ENCODE measurements at places on chromosomes 6 and 20. TPM values are rescaled to one million over a fixed set of nuclear protein-coding genes. Genes with fewer than 3 reads are reported as not detected.
A peak's percentile ranks its signal among the peaks of the same experiment; 100 is the strongest.

METTL24 gene
- total RNA-seq: 6.6 TPM

NR2E1 gene
- total RNA-seq: not detected

CENPQ gene
- total RNA-seq: 9.7 TPM

DNA sequence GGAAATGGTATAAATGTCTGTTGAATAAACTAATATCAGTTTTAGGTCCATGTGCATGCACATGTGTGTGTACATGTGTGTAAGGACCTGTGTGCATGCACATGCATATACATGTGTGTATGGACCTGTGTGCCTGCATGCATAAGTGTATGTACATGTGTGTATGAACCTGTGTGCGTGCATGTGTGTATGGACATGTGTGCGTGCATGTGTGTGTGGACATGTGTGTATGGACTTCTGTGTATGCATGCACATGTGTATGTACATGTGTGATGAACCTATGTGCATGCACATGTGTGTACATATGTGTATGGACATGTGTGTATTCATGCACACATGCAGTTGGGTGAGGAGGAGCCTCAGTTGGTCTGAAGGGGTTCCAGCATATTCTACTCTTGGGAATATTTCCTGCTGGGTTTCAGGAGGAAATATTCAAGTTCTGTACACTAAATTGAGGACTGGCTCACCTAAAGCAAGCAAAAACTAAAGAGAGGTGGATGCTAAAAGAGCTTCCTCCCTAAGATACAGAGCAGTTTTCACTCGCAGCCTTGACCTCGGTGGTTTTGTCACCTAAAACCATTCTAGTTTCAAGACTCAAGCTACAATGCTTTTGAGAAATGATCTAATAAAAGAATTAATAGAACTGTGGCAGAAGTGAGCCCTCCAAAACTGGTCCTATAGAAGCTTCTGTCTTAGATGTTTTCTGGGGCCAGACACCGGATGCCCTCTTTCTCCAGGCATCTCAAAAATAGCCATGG is 742.8 kb downstream of the MAFB start:
- no peak for DNase-seq

GRCh38 chr20:37288091-37288490 is 1.4 kb upstream of the MANBAL start:
- no peak for DNase-seq

GRCh38 chr6:126926926-126927325 is 191.5 kb upstream of the RSPO3 start:
- no peak for DNase-seq

DNA sequence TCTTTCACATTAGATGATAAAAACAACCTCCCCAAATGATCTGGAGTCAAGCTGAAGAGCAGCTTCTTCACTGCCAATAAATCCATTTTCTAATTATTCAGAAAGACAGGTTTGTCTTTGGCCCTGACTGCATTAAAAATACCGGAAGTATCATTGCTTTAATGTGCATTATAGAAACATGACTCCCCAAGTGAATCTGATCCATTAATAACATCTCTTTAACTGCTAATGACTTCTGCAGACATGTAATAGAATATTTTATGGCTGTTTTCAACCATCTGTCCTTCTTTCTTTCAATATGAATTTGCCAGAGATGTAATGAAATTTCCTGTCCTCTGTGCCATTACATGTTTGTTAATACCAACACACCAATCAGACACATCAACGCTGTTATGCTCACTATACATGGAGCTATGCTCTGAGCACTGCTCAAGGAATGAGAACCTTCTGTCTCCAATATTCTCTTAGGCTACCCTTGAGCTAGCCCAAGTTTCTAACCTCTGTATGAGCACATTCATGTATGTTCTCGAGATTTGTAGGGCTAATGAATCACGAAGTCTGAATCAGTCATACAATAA is 87.8 kb downstream of the LYRM4 start:
- no peak for DNase-seq

- DNase-seq: no peak
Observed at GRCh38 chr6:68071740-68072139, 563.3 kb upstream of the ADGRB3 start.

- no peak for DNase-seq
Observed at GRCh38 chr6:71138376-71138775, 150.2 kb upstream of the OGFRL1 start.

DNA sequence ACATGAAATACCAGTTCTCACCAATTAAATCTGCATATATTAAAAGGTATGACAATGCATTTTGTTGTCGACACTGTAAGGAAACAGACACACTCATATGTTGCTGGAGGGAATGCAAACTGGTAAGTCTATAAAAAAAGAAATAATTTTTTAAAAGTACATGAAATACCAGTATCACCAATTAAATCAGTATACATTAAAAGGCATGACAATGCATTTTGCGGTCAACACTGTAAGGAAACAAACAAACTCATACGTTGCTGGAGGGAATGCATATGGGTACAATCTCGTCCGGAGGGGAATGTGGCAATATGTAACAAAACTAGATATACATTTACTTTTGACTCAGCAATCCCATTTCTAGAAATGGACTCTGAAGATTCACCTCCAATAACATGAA is 6.5 kb downstream of the ZNF322 start:
- DNase-seq: no peak

- no peak for DNase-seq
Observed at GRCh38 chr6:130161683-130162404, 60.9 kb downstream of the SAMD3 start.

- DNase-seq: peak; percentile 39
Observed at GRCh38 chr6:85641897-85642773, 551 bp downstream of the SYNCRIP start.

GRCh38 chr20:59170406-59171349 is 7.1 kb downstream of the ZNF831 start:
- DNase-seq: no peak

- no peak for DNase-seq
Observed at GRCh38 chr6:57267586-57268293, 45.6 kb upstream of the RAB23 start.

DNA sequence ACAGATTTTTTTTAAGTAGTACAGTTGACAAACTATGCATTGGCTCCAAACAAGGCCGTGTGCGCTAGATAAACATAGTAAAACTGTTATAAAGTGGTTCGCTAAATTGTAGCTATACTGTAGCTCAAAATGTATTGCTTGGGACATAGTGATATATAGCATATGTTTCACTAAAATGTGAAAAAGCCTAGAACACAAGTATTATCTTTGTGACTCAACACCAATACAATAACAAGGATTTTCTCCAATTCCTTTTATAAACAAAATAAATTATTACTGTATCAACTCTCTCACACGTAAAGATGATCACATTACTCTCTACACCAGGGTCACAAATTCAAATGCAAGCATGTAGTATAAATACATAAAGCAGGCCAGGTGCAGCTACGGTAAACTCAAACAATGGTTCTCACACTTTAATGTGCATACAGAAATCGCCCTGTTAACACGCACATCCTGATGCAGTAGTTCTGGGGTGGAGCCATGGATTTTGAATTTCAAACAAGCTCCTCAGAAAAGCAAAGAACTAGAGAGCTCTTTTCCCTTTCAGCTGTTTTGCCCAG is 214.6 kb downstream of the GMDS start:
- no peak for DNase-seq

DNA sequence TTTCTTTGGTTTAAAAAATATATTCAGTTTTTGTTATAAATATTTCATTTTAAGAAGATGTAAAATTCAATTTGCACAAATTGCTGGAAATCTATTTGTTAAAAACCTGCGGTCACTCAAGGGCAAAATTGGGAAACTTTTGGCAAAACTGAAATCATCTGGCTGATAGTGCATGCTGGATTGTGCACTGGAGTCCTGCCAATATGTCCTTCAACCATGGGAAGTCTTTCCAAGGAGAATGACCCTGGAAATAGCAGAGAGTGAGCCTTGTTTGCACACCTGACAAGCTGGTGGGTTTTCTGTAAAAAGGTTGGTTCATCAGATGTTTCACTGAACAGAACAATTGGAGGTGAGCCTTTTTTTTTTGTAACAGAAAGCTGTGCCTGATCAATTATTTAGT is 413.5 kb downstream of the BTBD3 start:
- no peak for DNase-seq

DNA sequence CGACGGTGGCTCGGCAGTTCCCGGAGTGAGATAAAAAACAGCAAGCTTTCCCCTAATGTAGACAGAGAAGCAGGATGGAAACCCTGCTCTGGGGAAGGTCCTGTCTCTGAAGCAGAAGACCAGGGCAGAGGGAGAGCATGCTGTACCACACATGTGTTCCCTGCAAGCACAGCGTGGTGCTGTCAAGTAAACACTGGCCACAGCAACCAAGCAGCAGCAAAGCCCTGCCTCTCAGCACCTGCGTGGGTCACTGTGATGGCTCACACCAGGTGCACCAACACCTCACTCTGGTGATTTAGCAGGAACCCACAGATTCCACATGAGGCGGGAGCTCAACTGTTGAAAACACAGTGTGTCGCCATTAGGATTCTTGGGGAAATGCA is 65.2 kb upstream of the TXNDC5 start:
- peak; percentile 18 for DNase-seq

Measured in breast epithelium (tissue), 4 donors.